ENCODE measurements at places on chromosomes 16 and 17. TPM values are rescaled to one million over a fixed set of nuclear protein-coding genes. Genes with fewer than 3 reads are reported as not detected.

The TLCD1 gene
- 18.7 TPM for total RNA-seq

The TBC1D3E gene
- 3.8 TPM for total RNA-seq

The OSBPL7 gene
- total RNA-seq, result 4.7 TPM

The ABCC3 gene
- 293 TPM for total RNA-seq

The CCL1 gene
- total RNA-seq, result not detected

The CRYBA1 gene
- total RNA-seq, result not detected

The XYLT1 gene
- total RNA-seq, result not detected

The PRDM7 gene
- not detected for total RNA-seq

The DCUN1D3 gene
- 31.7 TPM for total RNA-seq

DNA sequence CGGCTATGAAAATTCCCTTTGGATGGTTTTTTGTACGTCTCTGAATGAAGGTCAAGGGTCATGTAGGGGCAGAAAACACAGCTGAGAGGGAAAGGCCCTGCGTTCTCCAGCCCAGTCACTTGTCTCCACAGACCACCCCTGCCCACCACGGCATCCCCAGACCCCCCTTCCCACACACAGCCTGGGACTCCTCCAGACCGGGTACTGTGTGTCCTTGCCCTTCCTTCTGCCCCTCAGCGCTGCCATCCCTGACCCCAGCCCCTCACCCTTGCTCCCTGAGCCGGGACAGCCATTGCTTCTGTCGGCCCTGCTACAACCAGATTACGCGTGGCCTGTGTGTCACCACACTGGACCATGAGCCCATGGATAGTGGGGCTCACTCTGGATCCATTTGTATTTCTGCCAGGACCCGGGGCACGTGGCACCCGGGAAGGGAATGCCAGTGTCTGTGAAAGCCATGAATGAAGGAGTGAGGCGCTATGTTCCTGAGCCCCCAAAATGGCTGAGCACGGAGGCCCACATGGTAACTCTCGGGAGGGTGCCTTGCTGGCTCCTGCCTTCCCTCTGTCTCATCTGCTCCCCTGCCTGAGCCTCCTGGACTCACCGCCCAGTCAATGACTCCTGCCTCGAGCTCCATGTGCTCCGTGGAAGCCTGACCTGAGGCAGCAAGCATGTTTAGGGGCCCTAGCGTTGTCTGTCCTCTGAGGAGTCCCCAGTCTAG is 139.1 kb upstream of the FOXF1 start:
- no peak overlapping the region for H3K4me3 ChIP-seq
- H3K4me1 ChIP-seq, result peaks cover 12% of the 10 kb centered on the region
- no peak overlapping the region for H3K27ac ChIP-seq
- H3K36me3 ChIP-seq, result no peaks in the 10 kb centered on the region

DNA sequence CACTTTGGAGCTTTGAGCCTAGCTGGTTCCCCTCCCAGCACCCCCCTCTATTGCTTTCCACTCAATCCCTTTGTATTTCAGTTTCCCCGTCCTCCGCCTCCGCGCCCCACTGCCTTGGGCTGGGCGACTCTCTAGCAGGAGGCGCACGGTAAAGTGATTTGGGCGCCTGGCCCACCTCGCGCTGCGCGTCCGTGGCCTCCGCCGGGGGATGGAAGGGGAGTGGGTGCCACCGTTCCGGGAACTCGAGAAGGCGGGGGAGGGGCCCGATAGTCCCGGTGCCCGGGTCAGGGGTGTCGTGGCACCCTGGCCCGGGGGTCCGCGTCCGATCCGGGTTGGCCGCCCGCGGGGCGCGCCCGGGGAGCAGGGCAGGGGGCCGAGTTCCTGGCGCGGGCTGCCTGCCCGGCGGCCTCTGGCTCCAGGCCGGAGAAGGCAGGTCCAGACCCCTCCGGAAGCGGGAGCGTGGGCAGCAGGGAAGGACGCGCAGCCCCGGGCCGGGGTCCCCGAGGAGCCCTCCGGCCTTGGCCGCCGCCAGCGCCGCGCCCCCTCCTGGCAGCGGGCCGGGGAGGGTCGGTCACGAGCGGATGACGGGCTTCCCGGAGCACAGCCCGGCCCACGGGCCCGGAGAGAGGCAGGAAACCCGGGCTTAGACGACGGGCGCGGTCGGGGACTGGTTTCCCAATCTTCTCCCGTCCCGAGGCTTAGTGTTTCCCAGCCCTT is 15.8 kb downstream of the MEOX1 start:
- H3K4me1 ChIP-seq, result no peaks in the 10 kb centered on the region
- no peaks in the 10 kb centered on the region for H3K36me3 ChIP-seq
- DNase-seq, result no peak

GRCh38 chr17:78748730-78749317 is 33.2 kb downstream of the CYTH1 start:
- peaks cover 5% of the 10 kb centered on the region for H3K36me3 ChIP-seq
- peaks cover 37% of the 10 kb centered on the region for H3K4me1 ChIP-seq
- no peaks in the 10 kb centered on the region for H3K27me3 ChIP-seq
- peak; percentile 56 for DNase-seq
- peak overlapping the region; percentile 38 for H3K4me3 ChIP-seq
- peak overlapping the region; percentile 50 for H3K27ac ChIP-seq

DNA sequence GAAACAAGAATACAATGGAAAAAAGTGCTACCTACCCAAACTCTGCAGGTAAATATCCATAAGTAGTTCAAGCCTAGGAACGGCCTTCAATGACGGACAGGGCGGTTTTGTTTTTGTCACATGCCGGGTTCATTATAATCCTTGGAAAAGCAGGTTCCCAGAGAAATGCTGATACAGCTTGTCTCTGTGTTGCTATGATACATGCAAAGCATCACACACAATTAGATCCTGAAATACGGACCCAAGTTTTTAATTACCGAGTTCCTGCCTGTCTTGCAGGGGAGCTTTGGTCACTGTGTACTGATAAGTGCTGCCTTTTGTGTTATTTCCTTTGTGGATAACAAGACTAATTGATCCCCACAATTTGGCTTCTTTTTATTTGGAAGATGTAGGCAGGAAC is 217.4 kb downstream of the HAPSTR1 start:
- H3K27me3 ChIP-seq, result no peaks in the 10 kb centered on the region
- DNase-seq, result no peak
- H3K36me3 ChIP-seq, result no peaks in the 10 kb centered on the region
- H3K4me1 ChIP-seq, result no peaks in the 10 kb centered on the region
- H3K4me3 ChIP-seq, result no peak overlapping the region

GRCh38 chr17:49390548-49391324 is 23.9 kb downstream of the PHB1 start:
- no peak overlapping the region for H3K4me3 ChIP-seq
- no peak overlapping the region for H3K27ac ChIP-seq
- no peaks in the 10 kb centered on the region for H3K27me3 ChIP-seq
- no peaks in the 10 kb centered on the region for H3K36me3 ChIP-seq
- no peak for DNase-seq

- DNase-seq, result peak; percentile 55
- peaks cover 5% of the 10 kb centered on the region for H3K4me1 ChIP-seq
- no peaks in the 10 kb centered on the region for H3K27me3 ChIP-seq
- no peak overlapping the region for H3K27ac ChIP-seq
- no peak overlapping the region for H3K4me3 ChIP-seq
Observed at GRCh38 chr17:596763-597644, 117.6 kb downstream of the VPS53 start.

GRCh38 chr17:7656958-7657609 is 6.4 kb downstream of the ATP1B2 start:
- H3K4me1 ChIP-seq, result peaks cover 6% of the 10 kb centered on the region
- no peak for DNase-seq
- no peak overlapping the region for H3K4me3 ChIP-seq
- no peak overlapping the region for H3K27ac ChIP-seq
- H3K36me3 ChIP-seq, result no peaks in the 10 kb centered on the region

DNA sequence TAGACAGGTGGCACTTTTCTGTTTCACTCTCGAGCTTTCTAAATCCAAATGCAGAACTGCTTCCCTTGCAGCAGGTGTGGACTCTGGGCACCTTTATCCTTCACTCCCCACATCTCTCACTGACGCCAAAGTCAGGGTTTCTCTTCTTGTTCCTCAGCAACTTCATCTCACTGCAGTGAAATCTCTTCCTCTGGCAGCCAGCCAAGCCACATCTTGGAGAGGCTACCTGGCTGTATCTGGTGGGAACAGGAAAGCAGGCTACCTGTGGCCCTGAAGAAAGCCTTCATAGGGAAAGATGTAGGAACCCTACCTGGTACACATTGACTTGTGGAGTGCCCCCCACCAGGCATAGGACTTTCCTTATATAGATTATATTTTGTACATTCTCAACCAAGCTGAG is 159.1 kb downstream of the UTP18 start:
- no peaks in the 10 kb centered on the region for H3K4me1 ChIP-seq
- no peak overlapping the region for H3K4me3 ChIP-seq
- H3K27ac ChIP-seq, result no peak overlapping the region
- H3K36me3 ChIP-seq, result no peaks in the 10 kb centered on the region
- peak; percentile 23 for DNase-seq
- H3K27me3 ChIP-seq, result peaks cover 62% of the 10 kb centered on the region

- no peak for DNase-seq
- no peak overlapping the region for H3K27ac ChIP-seq
- H3K27me3 ChIP-seq, result no peaks in the 10 kb centered on the region
- H3K36me3 ChIP-seq, result no peaks in the 10 kb centered on the region
Observed at GRCh38 chr16:81740169-81740568, 38.9 kb upstream of the PLCG2 start.

DNA sequence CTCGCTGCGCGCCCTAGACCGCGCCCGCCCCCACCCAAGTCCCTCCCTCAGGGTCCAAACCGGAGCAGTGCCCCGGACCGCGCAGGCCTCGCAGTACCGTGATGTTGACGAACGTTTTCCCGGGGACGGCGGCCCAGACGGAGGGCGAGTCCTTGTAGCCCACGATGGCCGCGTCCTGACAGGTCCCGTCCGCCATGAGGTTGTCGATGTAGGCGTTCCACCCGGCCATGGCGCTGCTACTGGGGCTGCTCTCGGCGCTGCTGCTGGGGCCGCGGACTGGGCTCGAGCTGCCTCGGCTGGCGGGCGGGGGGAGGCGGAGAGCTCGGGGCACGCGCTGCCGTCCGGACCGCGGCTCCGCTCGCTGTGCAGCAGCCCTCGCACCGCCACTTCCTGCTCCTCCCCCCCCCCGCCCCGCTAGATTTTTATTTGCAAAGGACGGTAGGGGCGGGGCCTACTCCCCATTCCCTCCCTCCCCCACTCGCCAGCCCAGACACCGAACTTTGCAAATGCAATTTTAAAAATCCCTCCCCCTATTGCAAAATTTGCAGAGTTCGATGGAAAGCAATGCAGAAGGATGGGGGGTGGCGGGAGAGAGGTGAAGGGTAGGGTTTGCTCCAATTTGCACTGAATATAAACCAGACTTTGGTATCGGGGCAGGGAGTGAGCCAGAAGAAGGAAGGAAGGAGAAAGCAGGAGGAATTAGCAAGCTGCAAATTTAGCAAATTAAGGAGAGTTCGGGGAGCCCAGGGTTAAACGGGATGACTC is at the start of gene PFN1:
Gene PFN1, minus strand, starts transcription at position 365 of the 765 bp plus-strand sequence. Its CDS starts 136 bp downstream, at position 229.
- peak within 1 kb of the TSS; percentile 93 for H3K27ac ChIP-seq
- no peaks in the 10 kb centered on the region for H3K27me3 ChIP-seq
- H3K4me1 ChIP-seq, result peaks cover 44% of the 10 kb centered on the region
- peak; percentile 93 for DNase-seq
- H3K36me3 ChIP-seq, result peaks cover 50% of the 10 kb centered on the region
- peak within 1 kb of the TSS; percentile 74 for H3K4me3 ChIP-seq

- DNase-seq, result no peak
- peaks cover 26% of the 10 kb centered on the region for H3K27me3 ChIP-seq
- H3K4me1 ChIP-seq, result no peaks in the 10 kb centered on the region
- H3K27ac ChIP-seq, result no peak overlapping the region
- H3K4me3 ChIP-seq, result no peak overlapping the region
Observed at GRCh38 chr17:46789610-46790009, 28.9 kb downstream of the WNT3 start.

DNA sequence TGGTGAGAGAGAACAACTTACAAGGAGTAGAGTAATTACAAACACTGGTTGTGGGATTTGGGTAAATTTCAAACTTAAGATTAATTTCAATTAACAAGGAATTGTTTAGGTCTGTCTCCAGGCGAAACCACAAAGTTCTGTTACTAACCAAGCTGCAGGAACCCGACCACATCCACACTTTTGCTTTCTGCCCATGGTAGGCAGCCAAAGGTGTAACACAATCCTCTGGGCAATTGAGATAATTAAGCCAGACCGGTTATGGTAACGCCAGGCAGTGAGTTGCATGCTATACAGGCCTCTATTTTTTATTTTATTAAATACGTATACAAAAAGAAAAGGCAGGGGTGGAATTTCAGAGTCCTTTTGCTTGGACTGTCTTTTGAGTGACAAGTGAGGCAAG is 12.0 kb downstream of the KCNJ2 start:
- H3K36me3 ChIP-seq, result peaks cover 6% of the 10 kb centered on the region
- H3K27me3 ChIP-seq, result no peaks in the 10 kb centered on the region
- DNase-seq, result no peak
- H3K4me3 ChIP-seq, result no peak overlapping the region
- no peak overlapping the region for H3K27ac ChIP-seq

GRCh38 chr16:3716831-3717234 is 491 bp downstream of the TRAP1 start:
- H3K4me3 ChIP-seq, result peak overlapping the region; percentile 84
- peak; percentile 50 for DNase-seq

DNA sequence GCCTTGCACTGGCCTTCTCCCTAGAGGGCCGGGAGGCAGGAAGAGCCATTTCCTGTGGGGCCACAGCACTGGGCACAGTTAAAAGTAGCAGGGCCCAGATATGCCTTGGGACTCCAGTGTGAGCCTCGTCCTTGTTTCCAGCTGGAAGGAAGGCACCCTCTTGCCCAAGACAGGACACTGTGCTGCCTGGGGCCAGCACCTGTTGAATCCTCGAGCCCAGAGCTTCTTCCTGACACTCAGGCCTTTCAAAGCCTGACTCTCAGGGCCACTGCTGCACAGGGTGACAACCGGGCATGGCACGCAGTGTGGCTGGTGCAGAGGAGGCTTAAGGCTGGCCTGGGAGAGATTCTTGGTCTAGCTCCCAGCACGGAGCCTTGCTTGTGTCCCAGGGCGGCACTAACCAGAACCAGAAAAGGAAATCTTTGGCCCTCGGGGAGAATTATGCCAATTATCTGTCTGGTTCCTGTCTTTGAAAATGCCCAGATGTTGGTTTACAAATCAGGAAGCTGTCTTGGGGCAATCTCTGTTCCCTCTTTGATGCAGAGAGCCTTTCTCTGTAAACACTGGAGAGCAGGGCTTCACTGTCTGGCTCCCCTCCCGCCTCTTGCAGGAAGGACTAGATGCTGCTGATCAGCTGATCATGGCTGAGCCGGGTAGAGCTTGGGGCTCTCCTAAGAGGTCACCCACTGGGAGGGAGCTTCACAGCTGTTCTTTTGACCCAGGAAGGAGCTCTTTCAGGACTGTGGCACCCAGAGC is 11.1 kb downstream of the LDHD start:
- H3K4me3 ChIP-seq, result no peak overlapping the region
- peaks cover 23% of the 10 kb centered on the region for H3K4me1 ChIP-seq
- no peak for DNase-seq
- H3K36me3 ChIP-seq, result peaks cover 12% of the 10 kb centered on the region
- H3K27me3 ChIP-seq, result no peaks in the 10 kb centered on the region

All from MCF 10A (cell line).